Stimulated activated CD4-positive, alpha-beta T cell treated with anti-CD3 and anti-CD28 coated beads, TNF-alpha, amount 100 ng/mL, for 1 hour (primary cell): ENCODE measurements at places on chromosomes 12 and 14.
A peak's percentile ranks its signal among the peaks of the same experiment; 100 is the strongest.

GRCh38 chr12:5987573-5987972 is 42.5 kb upstream of the ANO2 start:
- no peak for DNase-seq

GRCh38 chr12:12138203-12139154 is 67.7 kb downstream of the BCL2L14 start:
- DNase-seq, result no peak

- no peak for DNase-seq
These were observed 105.1 kb downstream of the LLPH start for GRCh38 chr12:66025477-66025876.

GRCh38 chr12:22100958-22101748 is 55.1 kb downstream of the CMAS start:
- DNase-seq, result no peak

- no peak for DNase-seq
These were observed 54.9 kb downstream of the PLEKHG7 start for GRCh38 chr12:92757597-92758121.

DNA sequence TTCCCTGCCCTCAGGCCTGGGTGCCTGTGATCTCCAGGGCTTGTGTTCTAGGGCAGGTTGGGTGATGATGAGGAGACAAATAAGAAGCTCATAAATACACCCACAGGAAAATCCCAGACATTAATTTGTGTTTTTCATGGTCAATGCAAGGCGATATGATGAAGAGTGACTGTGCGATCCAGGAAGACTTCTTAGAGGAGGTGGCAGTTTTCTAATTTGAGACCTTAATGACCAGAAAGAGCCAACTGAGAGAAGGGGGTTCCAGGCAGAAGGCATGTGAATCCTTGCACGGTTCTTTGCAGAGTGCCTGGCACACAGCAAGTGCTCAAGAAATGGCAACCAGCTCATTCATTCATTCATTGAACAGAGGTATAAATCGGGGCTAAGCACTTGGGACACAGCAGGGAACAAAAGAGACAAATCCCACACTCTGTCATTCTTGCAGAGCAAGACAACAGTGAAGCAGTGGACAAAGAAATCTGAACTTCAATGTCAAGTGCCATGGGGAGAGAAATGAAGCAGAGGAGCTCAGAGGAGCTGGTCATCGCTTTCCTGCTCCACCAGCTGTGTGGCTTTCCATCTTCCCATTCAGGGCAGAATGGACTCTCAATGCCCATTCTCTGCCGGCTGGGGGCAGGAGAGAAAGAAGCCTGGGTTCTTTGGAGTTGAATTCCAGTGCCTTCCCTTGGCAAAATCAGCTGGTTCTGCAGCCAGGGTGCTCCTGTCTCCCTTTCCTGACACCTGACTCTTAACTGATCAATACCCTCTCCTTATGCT is 128.3 kb downstream of the AACS start:
- no peak for DNase-seq

DNA sequence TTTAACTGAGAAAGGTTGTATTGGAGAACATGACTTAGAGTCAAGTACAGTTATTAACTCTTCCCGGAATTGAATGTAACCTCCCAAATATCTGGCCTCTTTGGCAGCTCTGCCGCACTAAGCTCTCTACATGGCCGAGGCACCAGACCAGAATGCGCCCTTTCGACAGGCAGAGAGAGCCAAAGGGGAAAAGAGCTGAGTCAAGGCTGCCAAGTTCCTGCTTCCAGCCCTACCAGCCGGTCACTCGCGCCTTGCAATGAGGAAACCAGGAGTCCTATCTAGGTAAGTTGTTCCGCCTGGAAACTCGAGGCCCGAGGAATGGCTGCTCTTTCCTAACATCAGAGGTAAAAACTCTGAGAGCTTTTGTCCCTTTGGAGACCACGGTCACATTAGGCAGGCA is 172.2 kb downstream of the BRMS1L start:
- DNase-seq, result no peak

DNA sequence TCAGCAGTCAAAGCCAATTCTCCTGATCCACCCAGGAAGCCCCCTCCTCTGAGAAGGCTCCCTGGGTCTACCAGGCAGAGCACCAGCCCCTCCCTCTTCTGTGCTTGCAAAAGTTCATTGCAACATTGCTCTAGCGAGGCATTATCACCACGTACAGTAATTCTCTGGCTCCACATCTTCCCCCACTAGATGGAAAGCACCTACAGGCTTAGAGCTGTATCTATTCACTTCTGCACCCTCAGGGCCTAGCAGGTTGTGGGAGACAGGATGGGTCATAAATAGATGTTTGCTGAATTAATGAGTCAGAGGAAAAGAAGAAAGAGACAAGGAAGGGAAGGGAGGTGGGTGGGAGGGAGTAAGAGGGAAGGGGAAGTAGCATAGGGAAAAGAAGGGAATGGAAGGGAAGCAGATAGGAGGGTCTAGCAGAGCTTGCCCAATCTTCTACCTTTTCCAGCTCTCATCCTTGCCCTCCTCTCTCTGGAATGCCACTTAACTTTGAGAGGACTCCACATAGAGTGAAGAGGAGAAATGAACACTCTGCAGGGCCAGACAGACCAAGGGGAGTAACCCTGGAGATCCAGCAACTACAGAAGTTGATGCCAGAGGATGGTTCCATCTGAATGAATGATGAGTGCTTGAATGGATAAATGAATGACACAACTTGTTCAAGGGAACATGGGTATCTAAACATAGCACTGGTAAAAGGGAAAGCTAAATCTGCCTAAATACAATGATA is 42.0 kb upstream of the NT5DC3 start:
- no peak for DNase-seq

DNA sequence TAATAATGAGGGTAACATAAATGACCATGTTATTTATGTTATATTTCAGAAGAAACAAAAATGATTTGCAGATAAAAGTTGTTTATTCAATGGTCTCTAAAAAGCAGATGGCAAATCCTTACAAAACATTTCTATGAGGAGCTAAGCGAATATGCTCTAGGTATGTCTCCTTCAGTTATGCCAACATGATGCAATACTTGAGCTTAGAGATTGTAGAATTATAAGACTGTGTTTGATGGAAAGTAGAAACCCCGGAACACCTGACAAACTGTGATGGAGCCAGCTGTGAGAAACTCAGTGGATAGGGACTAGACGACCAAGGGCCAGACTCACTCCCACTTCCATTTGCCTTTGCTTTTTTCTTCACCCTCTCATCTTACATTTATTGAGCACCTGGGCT is 17.8 kb upstream of the NR1H4 start:
- no peak for DNase-seq

DNA sequence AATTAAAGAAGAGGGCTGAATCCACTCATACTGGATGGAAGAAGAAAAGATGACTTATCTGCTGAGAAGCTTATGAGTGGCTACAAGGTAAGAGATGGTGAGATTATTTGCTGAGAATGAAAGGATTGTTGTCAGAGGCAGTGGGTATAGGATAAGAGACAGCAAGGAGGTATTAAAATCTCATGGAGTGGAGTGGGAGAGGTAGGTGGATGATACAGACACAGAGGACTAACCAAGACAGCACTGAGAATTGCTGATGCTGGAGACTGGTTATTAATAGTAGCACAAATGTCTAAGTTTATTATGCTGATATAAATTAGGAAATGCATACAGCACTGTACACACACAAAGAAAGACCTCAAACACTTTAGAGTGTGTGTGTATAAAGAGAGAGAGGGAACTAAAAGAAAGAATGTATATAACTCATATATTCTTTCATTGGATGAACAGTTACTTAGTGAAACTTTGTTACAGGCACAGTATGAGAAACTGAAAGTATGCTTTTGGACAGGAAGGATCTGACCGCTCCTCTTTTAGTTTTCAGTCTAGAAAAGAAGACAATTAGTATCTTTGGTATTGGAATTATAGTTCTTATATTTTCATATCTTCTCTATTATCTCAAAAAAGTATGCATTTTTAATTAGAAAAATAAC is 543.1 kb downstream of the LRFN5 start:
- no peak for DNase-seq

GRCh38 chr12:9034095-9034494 is 44.7 kb downstream of the KLRG1 start:
- no peak for DNase-seq

- no peak for DNase-seq
These were observed 1934.2 kb upstream of the SEL1L start for GRCh38 chr14:83467811-83468210.

GRCh38 chr14:33999771-34000291 is 49.0 kb upstream of the EGLN3 start:
- no peak for DNase-seq

DNA sequence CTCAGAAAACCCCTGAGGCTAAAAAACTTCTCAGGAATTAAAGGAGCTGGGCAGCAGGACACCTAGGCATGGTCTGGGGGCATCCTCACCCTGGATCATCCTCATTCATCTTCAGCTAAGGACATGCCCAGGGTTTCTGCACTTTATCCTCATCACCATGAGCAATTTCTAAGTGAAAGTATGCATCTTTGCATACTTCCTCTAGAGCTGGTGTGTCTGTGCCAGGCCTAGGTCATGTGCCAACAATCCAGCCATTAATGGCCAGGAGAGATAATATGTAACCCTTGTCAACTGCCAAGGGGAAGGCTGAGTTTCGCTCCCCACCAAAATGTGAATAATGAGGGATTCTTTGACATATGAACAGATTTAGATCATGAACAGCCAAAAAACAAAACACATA is 160.5 kb downstream of the KITLG start:
- DNase-seq, result no peak

DNA sequence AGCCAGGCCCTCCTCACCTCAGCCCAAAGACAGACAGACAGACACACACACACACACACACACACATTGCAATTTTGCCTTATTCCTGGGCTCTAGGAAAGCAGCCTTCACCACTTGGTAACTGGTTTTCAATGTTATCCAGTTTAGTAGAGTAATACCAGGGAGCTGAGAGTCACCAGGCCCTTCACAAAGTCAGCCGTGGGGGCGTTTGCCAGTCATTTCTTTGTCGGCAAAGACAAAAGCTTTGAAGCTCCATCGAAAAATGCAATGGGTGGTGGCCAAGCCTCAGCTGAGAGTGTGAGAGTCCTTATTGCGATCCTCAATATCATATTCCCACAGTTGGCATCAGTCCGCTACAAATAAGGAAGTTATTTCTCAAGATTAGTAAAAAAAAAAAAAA is 8.1 kb upstream of the KCNA5 start:
- DNase-seq, result no peak

DNA sequence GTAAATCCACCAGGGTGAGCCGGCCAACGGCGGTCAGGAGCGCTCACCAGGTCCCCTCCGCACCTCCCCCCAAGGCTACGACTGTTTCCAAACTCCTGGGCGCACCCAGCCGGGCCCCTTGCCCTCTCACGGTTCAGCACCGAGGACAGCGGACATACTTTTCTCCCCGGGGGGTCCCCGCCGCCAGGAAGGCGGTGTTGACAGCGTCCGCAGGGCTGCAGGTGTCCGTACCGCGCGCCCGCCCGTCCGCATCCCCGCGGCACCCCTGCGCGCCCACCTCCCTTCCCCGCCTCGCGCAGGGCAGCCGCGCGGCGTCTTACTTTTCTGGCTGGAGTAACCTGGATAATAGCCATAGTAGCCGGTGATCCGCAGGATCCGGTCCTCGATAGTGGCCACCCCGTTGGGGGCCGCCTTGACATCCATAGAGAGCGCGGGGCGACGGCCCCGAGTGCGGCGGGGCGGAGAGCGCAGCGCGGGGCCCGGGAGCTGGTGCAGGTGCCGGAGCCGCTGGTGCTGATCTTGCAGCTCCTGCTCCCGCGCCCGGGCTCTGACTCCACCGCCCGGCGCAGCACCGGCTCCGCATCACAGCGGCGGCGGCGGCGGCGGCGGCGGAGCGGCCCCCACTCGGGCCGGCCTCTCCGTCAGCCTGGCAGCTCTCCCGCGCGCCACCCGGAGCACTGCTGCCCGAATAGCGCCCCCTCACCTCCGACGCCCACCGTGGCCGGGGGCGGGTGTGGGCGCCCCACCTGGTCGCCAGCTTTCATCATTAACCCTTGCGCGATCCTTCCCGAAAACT is at the start of gene SLC35F4:
TSS of gene SLC35F4 (minus strand) at position 690 of the 796 bp plus-strand sequence.
- DNase-seq, result no peak

- peak; percentile 30 for DNase-seq
These were observed 1.0 kb upstream of the ERC1 start for GRCh38 chr12:989751-990660.

DNA sequence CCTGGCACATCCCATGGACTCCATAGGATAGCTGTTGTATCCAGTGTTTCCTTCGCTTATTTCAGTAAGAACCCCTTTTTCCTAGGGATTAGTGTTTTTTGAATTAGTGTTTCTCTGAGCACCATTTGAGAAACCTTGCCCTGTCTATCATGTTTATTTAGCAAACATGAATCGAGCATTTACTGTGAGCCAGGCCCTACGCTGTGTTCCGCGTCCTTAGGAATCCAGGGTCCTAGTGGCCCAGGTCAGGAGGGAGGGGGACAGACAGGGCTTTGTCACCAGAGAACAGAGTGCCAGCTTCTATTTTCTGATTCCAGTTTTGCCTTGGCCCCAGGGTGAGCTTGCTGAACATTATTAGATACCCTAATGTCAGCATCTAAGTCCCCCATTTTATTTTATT is 2.5 kb downstream of the TEAD4 start:
- no peak for DNase-seq

GRCh38 chr14:97726676-97727075 is 929.5 kb downstream of the VRK1 start:
- no peak for DNase-seq

- DNase-seq, result no peak
These were observed 153.2 kb downstream of the SMOC1 start for GRCh38 chr14:70032447-70032846.

DNA sequence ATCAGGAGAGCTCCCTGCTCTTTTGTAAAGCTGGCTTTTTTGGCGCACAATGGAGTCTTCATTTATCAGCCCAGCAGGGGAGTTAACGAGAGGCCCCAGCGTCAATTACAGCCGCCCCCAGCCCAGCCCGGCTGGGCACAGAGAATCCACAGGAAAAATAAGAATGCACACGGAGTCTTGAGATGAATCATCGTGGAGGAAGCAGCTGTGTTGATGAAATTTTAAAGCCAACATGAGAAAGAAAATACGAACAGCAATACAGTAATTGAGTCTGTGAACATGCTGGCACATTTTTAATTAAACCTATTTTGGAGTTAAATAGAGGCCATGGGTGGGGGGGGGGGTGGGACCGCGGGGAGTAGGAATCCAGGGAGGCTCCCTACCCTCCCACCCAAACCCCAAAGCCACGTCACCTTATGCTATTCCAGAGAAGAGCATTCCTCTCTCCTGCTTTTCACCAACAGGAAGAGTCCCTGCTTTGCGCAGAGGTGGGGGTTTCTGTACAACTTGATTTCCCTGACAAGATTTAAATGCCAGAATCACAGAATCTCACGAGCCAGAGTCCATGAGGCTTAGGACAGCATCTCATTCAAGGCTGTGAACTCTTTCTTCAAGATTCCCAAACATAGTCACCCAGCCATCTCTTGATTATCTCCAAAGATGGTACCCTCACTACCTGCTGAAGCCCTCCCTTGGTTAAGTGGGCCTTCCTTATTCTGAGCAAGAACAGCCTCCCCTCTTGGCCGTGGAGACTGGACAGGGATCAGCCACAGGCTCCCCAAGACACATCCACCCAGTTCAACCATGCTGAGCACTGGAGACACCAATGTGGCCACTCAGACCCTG is 50.3 kb downstream of the CCNK start:
- DNase-seq, result no peak

GRCh38 chr14:99838639-99839134 is 45.5 kb downstream of the EML1 start:
- DNase-seq, result no peak

- no peak for DNase-seq
These were observed 5.5 kb upstream of the TC2N start for GRCh38 chr14:91872517-91873470.
